ENCODE measurements at places on chromosomes 11 and 22. TPM values are rescaled to one million over a fixed set of nuclear protein-coding genes. Genes with fewer than 3 reads are reported as not detected.

PLA2G3 gene
- total RNA-seq: 0.55 TPM

KRTAP5-1 gene
- total RNA-seq: not detected

RPS25 gene
- total RNA-seq: 873 TPM

DNA sequence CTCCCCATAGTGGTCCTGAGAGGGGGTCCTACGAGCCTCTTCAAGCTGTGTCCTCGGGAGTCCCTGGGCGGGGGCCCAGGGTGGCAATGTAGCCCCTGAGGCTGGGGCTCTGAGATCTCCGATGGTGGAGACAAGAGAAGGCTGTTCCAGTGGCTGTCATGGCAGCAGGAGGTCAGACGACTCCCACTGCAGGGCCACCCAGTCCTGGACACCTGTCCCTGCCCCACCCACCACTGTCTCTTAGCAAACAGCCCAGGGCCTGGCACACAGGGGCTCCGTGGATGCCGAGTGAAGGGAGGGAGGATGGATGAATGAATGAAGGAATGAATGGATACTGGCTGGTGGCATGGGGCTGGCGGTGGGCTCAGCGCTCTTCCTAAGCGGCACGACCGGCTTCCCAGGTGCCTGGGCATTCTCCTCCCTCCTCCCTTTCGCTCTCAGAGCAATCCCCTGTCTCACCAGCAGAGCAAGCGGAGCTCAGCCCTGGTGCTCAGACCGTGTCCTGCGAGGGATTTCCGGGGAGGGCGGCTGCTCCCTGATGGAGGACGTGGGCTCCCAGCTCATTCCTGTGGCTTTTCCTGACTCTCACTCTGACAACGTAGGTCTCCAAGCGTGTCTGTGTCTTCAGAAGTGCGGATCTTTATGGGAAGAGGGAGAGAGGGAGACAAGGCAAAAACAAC, 1272.6 kb downstream of the BRD1 start:
- DNase-seq: no peak

OR2D2 gene
- 3.2 TPM for total RNA-seq

NLRP6 gene
- total RNA-seq: 0.31 TPM

- DNase-seq: no peak
Measured at GRCh38 chr11:41245704-41246398, 213.6 kb downstream of the LRRC4C start.

MMP27 gene
- not detected for total RNA-seq

CYB5R2 gene
- total RNA-seq: 140 TPM

GRCh38 chr11:59184691-59185339, 12.9 kb downstream of the DTX4 start:
- DNase-seq: no peak

DNA sequence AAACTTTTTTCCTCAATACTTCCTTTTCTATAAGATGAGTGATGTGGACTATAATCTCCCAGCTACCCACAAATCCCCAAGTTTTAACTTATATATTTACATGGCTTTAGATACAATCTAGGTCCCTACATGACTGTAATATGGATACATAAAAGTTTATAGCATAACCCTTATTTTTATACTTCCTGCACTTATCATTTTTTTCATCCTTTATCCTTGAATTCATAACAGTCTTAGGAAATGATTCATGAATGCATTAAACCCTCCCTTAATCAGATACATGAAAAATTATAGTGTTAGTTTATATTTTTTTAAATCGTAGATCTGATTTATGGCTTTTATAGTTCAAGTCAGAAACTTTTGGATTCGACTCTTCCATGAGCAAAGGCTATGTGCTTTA, 195.8 kb downstream of the MAML2 start:
- no peak for DNase-seq

DNA sequence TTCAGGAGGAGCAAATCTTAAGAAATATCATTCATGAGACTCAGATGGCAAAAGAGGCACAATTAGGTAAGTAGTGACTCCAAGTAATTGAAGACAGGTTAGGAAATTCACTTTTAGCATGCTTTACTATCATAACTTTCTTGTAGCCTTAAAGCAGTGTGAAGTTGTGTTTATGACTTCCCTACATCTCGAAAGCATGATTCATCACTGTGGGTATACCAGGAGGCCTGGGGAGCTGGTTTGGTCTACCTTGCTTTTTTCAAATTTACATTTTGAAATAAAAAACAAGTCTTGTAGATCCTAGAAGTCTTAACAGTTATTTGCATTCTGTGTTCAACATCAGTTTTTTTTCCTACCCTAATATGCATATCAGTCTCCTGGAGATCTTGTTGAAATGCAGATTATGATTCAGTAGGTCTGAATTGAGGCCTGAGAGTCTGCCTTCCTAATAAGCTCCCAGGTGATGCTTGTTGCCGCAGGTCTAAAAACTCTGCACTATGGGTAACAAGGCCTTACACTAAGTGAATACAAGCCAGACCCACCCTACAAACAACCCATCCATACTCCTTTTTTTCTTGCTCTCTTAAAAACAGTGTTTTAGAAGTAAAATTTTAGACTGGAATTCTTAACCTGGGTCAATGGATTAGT, 41.4 kb downstream of the TTC17 start:
- DNase-seq: no peak

- no peak for DNase-seq
Measured at GRCh38 chr11:47943721-47944586, 36.4 kb upstream of the PTPRJ start.

HSPB2 gene
- not detected for total RNA-seq

GRCh38 chr11:128893578-128894285, 2.6 kb downstream of the KCNJ5 start:
- no peak for DNase-seq

INPPL1 gene
- 120 TPM for total RNA-seq

GRCh38 chr11:84089072-84090057, 803.2 kb upstream of the CCDC90B start:
- DNase-seq: peak; percentile 69

GRCh38 chr11:46363031-46363407, 15.8 kb downstream of the DGKZ start:
- DNase-seq: no peak

NCAM1 gene
- 33.3 TPM for total RNA-seq

All from testis (tissue), 5 donors.